ENCODE measurements at places on chromosomes 2 and 18. TPM values are rescaled to one million over a fixed set of nuclear protein-coding genes. Genes with fewer than 3 reads are reported as not detected.

The MFSD2B gene
- polyA plus RNA-seq, result not detected

The NEU2 gene
- not detected for polyA plus RNA-seq

The CKAP2L gene
- polyA plus RNA-seq, result not detected

The SCG2 gene
- not detected for polyA plus RNA-seq

The AFG3L2 gene
- 27.9 TPM for polyA plus RNA-seq

The DPYSL5 gene
- polyA plus RNA-seq, result not detected

The NDUFV2 gene
- 144 TPM for polyA plus RNA-seq

The GKN2 gene
- not detected for polyA plus RNA-seq

The ALKAL2 gene
- 3.5 TPM for polyA plus RNA-seq

The UGT1A1 gene
- not detected for polyA plus RNA-seq

The ITGA4 gene
- 129 TPM for polyA plus RNA-seq

The C1GALT1C1L gene
- not detected for polyA plus RNA-seq

The LBX2 gene
- polyA plus RNA-seq, result not detected

The SDC1 gene
- polyA plus RNA-seq, result 1.3 TPM

The SH3RF3 gene
- not detected for polyA plus RNA-seq

The SERPINB12 gene
- polyA plus RNA-seq, result not detected

The GNLY gene
- 64.8 TPM for polyA plus RNA-seq

The TTR gene
- polyA plus RNA-seq, result not detected

The OSBPL1A gene
- 0.84 TPM for polyA plus RNA-seq

The TPGS2 gene
- 50.1 TPM for polyA plus RNA-seq

The RAB6D gene
- not detected for polyA plus RNA-seq

The KYNU gene
- 59.5 TPM for polyA plus RNA-seq

The RSAD2 gene
- polyA plus RNA-seq, result 3.3 TPM
